ENCODE measurements at places on chromosomes 12 and 14.

- peak; percentile 56 for DNase-seq
These were observed at the start of gene TBX3 for GRCh38 chr12:114684098-114684869. Gene TBX3, minus strand, starts transcription at chr12:114684175. Its CDS starts 975 bp downstream, at chr12:114683200.

DNA sequence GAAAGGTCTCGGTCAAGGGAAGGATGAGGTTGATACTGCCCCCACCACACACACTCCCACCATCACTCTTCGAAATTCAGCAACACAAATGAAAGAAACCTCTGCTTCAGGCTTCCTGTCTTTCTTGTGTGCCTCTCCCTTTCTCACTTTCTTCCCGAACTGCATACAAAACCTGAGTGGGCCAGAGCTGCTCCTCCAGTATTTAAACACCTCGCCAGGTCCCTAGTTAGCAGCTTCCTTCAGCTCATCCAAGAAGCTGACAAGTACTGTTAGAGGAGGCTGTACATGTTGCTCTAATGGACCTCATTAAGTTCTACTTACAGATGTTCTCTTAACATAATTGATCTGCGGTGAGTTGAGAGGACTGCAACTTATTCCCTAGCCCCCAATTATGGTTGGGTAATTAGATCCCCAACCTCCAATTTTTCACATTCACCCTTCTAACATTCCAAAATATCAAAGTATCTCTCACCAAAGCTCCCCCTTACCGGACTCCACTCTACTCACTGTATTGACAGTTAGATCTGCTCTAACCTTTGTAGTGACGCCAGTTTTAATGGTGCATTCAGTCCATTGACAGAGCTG is 4.1 kb upstream of the LMO3 start:
- DNase-seq, result no peak

GRCh38 chr12:106417926-106418910 is 60.7 kb downstream of the POLR3B start:
- DNase-seq, result no peak

DNA sequence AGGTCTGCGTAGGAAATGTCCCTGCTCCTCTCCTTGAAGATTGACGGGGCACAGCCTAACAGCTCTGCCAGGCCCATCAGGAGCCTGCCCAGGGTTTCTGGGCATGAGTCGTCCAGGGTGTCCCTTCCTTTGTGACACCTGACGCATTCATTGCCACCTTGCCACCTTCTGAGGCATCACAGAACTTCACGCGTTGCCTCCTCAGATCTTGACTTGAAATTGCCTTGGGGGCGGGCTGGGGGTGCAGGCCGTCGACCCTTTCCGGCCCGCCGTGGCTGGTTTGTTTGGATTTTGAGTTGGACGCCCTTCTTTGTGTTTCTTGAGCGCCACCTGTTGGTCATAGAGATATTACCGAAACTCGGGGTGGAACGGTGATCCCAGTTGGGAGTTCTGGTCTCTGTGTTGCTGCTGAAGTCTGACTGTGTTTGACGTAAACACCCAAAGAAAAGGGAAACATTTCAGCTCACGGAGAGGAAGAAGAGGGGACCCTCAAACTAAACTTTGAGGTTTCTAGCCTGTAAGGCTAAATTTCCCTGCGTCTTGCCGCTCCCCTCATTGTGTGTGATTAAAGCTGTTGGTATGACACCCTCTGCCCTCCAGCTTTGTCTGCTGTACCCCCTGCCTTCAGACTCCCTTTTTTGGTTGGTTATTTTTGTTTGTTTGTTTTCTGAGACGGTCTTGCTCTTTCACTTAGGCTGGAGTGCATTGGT is 44.6 kb downstream of the MLXIP start:
- DNase-seq, result peak; percentile 82

DNA sequence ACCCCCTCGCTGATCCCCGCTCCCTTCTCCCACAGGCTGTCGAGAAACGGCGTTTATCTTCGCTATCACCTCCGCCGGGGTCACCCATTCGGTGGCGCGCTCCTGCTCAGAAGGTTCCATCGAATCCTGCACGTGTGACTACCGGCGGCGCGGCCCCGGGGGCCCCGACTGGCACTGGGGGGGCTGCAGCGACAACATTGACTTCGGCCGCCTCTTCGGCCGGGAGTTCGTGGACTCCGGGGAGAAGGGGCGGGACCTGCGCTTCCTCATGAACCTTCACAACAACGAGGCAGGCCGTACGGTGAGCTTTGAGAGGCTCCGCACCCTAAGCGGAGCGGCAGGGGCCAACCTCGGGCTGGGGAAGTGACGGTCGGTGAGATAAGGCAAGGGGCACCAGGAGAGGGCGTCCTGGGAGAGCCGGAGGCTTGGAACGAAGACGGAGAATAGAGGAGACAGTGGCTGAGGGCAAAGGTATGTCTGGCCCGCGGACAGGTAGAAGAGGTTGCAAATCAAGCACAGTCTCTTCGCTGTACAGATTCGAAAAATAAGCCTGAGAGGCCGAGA is 2.3 kb downstream of the WNT1 start:
- peak; percentile 39 for DNase-seq

- no peak for DNase-seq
These were observed 117.2 kb downstream of the SAMD4A start for GRCh38 chr14:54683882-54684794.

DNA sequence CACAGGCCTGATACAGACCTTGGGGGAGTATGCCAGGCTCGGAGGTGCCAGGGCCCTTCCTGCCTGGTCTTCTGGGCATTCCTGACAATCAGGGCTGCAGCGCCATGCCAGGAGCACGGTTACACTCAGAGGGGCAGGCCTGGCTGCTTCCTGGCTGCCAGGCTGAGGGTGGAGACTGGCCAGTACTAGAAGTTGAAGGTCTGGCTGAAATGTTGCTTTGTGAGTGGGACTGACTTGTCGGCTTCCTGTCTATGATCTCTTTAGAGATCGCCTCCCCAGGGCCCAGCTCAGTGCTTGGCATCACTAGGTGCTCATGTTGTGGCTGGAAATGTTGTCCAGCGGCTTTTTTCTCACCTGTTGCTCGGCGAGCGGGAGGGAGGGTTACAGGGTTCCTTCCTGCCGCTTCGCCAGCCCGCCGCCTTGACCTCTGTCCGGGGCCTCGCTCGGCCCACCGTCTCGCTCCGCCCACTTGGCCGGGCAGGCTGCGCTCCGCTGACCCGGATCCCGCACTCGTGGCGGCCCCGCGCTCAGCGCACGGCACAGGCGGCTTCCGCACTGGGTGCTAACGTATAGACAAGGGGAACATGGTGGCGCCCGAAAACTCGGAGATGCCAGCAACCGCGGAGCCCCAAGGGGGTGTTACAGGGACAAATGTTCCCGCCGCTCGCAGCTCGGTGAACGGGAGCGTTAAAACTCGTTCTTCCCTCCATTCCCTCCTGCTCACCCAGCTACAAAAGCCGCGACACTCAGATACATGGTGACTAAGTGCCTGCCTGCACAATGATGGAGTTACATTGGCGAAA is 32.6 kb downstream of the PAPLN start:
- DNase-seq, result peak; percentile 11

- no peak for DNase-seq
These were observed 272.8 kb downstream of the PDZRN4 start for GRCh38 chr12:41460906-41461305.

DNA sequence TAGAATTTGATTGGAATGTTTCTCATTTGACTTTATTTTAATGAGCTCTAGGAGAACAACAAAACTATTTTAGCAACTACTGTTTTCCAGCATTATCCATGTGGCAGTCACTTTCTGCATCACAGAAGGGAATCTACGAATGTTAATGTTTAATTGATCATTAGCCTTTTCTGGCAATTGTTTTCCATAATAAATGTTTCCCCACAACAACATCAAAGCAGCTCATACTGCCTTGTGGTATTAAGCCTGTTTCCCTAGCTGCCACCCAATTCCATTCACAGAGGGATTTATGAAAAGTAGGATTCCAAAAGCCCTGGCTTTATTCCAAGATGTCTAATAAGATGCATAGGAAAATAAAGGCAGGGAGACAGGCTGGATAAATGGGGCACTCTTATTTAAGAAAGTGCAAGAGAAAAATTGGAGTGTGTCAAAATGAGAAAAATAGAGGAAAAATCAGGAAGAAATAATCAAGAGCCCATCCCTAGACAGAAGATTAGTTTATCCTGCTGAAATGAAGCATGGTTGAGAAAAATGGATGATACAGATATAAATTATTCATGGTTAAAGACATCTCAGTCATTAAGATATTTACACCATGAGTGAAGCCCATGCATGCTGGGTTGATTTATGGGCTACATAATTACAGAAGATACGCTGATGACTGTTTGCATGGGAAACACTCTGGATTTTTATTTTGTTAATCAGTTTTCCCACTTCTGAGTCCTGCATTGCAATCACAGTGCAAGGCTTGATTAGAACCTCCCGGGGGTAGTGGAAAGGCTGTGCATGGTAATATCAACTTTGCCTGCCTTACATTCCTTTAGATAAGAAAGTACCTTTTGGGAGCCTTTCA is 180.3 kb downstream of the HELB start:
- no peak for DNase-seq

DNA sequence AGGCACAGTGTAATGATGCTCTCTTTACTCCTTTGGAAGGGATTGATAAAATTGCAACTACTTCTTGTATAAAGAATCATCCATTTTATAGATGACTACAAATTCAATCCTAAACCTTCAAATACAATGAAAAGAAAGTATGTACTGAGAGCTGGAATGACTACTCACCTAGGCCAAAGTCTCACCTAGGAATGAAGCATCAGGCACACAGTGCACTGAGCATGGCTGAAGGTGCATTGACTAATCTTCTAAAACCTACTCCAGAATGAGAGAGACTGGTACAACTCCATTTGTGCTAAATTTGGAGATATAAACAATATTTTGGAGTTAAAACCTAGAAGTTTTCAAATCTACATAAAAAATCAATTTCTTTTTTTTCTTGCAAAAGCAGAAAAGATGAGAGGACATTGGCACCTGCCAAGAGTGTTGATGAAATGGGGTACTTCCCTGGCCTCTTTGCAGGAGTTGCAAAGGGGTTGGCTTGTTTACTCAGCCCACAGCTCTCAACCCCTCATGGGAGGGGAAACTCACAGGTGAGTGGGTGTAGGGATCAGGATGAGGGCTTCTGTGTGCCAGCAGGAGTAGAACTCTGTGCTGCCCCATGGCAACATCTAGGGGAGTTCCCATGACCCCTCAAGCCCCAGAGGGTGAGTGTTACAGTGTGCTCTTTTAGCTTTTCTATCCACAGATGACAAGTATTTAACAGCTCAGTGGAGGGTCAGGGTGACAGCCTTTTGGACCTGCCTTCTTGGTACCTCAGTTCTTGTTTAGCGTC is 31.3 kb downstream of the CLECL1 start:
- DNase-seq, result no peak

DNA sequence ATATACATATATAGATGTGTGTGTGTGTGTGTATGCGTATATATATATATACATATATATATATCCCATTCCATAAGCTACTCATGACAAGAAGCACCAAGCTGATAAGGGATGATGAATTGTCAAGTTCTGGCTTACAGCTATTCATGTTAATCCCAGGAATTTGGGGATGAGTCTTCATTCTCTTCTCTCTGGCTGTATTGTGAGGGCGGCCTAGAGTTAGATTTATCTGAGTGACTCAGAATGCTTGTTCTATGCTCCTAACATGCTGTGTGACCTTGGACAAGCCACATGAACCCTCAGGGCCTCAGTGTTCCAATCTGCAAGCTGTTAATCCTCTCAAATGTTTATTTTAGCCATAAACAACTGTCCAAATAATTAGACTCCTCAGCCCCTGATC is 749.0 kb downstream of the MED13L start:
- DNase-seq, result no peak

DNA sequence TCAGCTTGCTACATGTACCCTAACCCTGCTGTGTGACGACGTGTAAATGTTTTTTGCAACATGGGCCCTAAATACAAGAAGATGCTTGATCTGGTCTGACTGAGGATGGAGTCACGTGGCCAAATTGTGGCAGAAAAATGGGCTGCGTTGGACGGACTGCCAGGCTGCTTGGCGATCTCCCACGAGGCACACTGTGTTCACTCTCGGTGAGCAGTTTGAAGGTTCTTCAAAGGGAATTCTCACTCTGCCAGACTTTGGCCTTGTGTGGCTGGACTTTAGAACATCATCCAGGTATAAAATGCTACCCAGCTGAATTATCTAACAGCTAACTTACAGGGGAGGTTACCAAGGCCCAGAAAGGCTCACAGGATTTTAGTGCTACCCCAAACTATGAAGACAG is 85.1 kb downstream of the KDM2B start:
- DNase-seq, result no peak

DNA sequence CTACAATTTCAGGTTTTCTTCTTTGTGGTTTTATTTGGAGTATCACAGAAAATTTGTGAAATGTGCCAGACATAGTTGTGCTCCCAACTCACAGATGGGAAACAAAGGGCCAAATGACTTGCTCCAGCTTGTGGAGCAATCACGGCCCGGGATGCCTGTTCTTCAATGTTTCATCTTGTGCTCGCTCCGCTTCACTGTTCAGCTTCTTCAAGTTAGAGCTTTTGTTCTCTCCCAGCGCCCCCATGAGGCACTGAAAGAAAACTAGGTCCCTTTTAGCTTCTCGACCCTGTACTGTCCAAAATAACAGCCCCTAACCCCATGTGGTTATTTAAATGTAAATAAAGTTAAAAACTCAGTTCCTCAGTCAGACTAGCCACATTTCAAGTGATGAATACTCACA is 187.9 kb upstream of the STXBP6 start:
- DNase-seq, result peak; percentile 1

DNA sequence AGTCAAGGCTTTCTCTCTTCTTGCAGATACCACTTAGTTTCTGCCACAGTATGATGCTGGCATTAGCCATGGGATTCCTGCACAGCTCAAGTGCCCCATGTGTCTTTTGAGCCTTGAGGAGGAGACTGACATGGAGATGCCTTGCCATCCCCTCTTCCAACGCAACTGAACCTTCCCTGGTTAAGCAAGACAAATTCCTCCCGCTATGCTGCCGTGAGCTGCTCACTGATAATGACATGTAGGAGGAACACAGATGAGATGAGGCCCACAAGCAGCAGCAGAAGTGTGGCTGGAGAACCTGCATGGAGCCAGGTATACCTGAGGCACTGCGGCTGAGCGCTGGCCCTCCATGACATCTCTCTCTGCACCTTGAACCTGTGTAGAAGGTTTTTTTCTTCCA is 15.4 kb upstream of the PPP1R1A start:
- no peak for DNase-seq

DNA sequence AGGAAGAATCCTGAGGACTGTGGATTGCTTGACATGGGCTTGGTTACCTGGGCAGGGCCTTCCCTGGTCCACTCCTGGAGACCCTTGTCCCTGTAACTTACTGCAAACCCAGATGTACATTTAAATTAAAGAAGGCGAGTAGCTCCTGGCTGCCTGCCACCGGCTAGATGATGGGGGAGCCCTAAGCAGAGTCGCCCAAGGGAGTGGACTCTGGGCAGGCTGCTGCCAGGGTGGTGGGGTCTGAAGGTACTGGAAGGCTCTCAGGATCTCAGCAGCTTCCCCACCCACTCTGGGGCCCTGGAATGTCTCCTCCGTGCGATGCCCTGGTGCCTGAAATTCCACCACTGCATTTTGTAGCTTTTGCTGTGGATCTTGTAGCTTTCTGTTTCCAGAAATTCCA is 74.7 kb downstream of the FBXL14 start:
- DNase-seq, result no peak

DNA sequence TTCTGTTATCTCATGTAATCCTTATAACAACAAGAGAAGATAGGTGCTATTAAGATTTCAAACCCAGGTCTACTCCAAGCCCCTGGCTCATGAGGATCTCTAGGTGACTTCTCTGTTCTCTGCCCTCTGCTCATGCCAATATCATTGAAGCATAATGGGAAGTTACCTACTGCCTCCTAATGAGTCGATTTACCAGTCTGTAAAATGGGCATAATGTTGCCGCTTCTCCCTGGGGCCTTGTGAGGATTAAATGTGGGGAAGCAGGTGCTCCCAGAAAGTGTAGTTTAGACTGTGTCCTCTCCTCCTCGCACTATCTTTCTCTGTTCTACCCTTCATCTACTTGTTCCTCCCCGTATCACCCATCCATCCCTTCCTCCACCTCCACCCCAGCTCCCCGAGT is 169.2 kb upstream of the LHX5 start:
- DNase-seq, result no peak

Measured in hematopoietic multipotent progenitor cell treated with erythropoietin and hydrocortisone succinate and interleukin-3 and kit ligand, for 8 days (in vitro differentiated cells).